Cortex of kidney (tissue), 1 donor: ENCODE measurements at places on chromosomes 16 and 17.

DNA sequence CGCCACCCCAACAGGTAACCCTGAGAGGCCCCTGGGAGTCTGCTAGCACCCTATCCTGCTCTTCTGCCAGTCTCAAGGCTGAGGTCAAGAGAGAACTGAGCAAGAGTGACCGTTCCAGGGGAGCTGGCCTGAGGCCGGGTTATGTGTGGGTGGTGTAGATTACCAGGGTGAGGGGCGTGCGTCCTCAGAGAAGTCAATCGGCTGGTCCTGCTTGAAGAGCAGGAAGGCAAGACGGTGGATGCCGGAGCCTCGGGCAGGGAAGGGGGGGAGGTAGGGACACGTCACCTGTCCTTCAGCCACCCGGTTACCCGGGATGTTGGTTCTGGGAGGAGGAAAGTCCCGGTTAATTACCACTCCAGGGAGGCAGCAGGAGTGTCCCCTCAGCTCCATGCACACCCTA is 2.6 kb upstream of the TRIM65 start:
- no peak for DNase-seq

GRCh38 chr16:85968041-85968920 is 69.3 kb downstream of the IRF8 start:
- no peak for DNase-seq

DNA sequence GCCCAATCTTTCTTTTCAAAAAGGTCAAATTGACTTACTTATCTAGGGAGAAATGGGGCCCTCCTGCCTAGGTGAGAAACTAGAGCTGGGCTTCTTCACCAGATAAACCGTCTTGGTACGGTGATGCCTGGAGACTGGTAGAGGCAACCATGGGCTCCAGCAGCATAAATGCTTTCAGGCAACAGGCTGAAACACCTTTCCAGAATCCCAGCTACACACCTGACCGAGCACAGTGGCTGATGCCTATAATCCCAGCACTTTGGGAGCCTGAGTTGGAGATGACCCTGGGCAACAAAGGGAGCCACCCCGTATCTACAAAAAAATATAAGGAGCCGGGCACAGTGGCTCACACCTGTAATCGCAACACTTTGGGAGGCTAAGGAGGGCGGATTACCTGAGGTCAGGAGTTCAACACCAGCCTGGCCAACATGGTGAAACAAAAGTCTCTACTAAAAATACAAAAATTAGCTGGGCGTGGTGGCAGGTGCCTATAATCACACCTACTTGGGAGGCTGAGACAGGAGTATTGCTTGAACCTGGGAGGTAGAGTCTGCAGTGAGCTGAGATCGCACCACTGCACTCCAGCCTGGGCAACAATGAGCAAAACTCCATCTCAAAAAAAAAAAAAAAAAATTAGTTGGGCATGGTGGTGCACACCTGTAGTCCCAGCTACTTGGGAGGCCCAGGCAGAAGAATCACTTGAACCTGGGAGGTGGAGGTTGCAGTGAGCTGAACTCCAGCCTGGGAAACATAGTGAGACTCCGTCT is 8.0 kb downstream of the TRAF4 start:
- DNase-seq, result no peak

GRCh38 chr17:17363638-17364337 is 60.6 kb downstream of the NT5M start:
- no peak for DNase-seq
